Breast epithelium (tissue), 4 donors: ENCODE measurements at places on chromosomes 3 and 15. TPM values are rescaled to one million over a fixed set of nuclear protein-coding genes. Genes with fewer than 3 reads are reported as not detected.
A peak's percentile ranks its signal among the peaks of the same experiment; 100 is the strongest.

DNA sequence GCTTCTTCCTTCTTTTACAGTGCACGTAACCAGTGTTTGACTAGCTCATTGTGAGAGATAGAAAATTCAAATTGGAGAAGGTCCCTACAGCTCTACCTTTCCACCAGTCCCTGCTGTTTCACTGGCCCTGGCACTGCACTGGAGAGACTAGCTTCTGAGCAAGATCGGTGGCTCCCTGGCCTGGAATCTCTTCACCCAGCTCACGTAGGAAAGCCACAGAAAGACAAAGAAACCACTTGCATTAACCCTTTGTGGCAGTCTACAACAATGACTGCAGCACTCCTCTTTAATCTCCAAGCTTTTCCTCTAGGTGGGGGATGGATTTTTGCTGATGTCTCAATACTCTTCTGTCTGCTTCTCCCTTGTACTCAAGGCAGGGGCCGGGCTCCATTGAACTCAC, 155.9 kb downstream of the PEX5L start:
- no peak for DNase-seq

DNA sequence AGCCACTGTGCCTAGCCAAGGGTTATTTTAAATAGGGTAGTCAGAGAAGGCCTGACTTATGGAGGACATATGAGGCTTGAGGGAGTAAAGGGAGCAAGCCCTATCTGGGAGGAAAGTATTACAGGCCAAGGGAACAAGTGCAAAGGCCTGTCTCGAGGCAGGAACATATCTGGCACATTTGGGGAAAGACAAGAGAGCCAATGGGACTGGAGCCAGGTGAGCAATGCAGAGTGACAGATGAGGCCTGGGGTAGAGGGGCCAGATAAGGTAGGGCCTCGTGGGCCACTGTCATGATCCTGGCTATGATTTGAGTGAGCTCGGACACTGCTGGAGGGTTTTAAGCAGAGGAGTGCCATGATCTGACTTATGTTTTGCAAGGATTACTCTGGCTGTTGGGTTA, 43.8 kb downstream of the DCP1A start:
- no peak for DNase-seq

DNA sequence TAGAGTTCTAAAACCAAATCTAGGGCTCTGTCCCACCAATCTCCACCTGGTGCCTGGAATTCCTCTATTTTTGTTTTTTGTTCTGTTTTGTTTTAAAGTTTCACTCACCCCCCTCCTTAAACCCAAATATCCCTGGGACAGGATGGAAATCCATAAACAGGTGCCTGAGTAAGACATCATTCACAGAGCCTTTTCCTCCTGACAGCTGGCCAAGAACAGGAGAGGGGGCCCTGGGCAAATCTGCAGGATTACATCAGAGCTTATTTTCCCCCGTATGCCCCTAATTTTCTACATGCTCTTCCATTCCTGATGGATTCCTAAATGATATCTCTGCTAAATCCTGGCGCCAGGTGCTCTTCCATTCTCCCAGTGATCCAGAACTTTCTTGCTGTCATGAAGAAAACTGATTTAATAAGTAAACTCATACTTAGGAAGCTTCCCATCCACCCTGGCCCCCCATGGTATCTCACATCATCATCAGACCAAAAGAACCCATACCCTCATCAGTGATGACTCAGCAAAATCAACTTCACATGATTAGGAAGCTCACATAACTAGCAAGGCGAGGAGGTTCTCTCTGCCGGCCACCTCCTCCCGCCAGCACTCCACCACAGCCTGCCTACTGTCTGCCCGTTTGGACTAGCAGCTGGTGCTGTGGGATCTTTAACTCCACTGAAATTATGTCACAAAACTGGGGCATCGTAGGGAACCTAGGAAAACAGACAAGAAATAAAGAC, 61.0 kb downstream of the LIPC start:
- no peak for DNase-seq

GRCh38 chr15:39721893-39722292, 60.7 kb downstream of the FSIP1 start:
- no peak for DNase-seq

- no peak for DNase-seq
These were observed 1120.0 kb downstream of the IGSF11 start for GRCh38 chr3:117914540-117915100.

- DNase-seq = no peak
These were observed 60.2 kb upstream of the TSEN2 start for GRCh38 chr3:12423918-12424630.

- DNase-seq = no peak
These were observed 117.0 kb downstream of the SATB1 start for GRCh38 chr3:18308096-18308650.

GRCh38 chr3:177983320-177983719, 552.9 kb upstream of the KCNMB2 start:
- no peak for DNase-seq

- no peak for DNase-seq
These were observed 1222.1 kb downstream of the OTOL1 start for GRCh38 chr3:162718697-162719096.

DNA sequence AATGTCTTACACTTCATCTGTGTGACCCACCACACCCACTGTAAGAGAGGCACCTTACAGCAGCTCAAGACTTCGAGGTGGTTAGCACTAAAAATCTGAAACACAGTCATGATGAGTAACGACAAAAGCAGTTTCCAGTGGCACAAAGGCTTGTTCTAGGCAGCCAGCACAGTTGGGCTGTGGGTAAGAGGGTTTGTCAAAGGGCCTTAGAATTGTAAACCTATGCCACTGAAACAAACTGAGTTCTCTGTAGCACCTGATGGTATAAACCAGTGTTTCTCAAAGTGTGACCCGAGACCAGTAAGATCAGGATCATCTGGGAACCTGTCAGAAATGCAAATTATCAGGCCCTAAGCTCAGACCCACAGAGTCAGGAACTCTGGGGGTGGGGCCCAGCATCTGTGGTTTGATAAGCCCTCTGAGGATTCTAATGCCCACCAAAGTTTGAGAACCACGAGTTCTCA, 36.5 kb downstream of the DAPK2 start:
- DNase-seq = no peak

- DNase-seq = no peak
These were observed 1.4 kb upstream of the GPR156 start for GRCh38 chr3:120286465-120286864.

- DNase-seq = no peak
These were observed 25.1 kb downstream of the DTWD1 start for GRCh38 chr15:49645941-49646340.

DNA sequence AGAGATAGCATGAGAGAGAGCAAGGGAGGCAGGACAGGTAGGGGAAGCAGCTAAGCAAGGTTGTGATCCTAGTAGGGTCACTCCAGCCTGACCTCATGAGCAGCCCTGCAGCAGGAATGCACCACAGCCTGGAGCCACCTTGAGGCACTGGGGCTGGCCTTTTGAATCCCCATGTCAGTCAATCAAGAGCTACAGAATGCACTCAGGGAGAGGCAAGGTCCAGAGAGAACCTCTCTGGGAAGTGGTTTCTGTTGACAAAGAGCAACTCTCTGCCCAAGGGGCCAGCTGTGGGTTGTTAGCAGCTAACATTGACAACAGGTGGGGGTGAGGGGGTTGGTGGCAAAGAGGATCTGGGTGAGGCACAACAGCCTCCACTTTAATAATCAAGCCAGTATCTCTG, 54.6 kb downstream of the TRANK1 start:
- no peak for DNase-seq

DNA sequence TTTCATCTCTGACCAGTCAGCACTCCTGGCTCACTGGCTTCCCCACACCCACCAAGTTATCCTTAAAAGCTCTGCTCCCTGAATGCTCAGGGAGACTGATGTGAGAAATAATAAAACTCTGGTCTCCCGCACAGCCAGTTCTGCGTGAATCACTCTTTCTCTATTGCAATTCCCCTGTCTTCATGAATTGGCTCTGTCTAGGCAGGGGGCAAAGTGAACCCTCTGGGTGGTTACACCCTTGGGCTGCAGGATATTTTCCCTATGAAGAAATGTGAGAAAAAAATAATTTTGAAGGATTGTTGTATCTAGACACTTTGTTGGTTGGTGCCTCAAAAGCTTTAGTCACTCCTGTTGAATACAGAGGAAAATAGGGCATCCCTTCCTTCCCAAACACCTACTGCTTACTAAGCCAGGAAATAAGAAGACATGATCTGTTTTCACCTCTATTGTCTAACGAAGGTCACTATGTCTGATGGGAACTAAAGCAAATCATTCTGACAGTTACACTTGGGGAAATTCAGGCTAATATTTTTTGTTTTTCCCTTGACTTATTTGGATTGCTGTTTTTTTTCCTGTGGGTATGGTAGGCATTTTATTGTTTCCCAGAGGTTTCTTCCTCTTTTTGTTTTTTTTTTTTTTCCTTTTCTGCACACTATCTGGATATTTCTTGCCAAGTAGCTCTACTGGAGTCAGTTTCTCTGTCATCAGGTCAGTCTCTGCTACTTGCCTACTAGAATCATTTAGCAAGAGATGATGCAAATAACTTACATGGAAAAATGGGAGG, 15.3 kb upstream of the TNFSF10 start:
- no peak for DNase-seq

DNA sequence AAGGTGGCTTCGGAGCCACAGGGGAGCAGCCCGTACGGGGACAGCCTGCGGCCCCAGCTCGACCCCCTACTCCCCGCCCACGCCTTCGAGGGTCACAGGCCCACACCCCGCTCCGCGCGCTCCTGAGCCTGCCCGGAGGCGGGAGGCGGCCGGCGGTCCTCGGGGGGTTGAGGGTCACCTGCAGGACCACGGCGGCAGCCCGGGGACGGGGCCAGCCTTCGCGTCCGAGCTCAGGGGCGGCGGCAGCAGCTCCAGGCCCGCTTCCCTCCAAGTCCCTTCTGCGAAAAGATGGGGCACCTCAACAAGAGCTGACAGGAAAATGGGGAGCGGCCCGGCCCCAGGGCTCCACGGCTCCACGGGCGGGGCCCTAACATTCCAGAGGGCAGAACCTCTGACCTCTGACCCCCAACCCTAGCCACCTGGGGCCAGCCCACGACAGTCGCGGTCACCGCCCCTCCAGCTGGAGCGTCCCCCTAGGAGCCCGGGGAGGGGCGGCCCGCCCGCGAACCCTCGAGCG, 428 bp downstream of the LYSMD4 start:
- peak; percentile 24 for DNase-seq

- no peak for DNase-seq
These were observed 302.9 kb upstream of the RARB start for GRCh38 chr3:25125201-25125600.

DNA sequence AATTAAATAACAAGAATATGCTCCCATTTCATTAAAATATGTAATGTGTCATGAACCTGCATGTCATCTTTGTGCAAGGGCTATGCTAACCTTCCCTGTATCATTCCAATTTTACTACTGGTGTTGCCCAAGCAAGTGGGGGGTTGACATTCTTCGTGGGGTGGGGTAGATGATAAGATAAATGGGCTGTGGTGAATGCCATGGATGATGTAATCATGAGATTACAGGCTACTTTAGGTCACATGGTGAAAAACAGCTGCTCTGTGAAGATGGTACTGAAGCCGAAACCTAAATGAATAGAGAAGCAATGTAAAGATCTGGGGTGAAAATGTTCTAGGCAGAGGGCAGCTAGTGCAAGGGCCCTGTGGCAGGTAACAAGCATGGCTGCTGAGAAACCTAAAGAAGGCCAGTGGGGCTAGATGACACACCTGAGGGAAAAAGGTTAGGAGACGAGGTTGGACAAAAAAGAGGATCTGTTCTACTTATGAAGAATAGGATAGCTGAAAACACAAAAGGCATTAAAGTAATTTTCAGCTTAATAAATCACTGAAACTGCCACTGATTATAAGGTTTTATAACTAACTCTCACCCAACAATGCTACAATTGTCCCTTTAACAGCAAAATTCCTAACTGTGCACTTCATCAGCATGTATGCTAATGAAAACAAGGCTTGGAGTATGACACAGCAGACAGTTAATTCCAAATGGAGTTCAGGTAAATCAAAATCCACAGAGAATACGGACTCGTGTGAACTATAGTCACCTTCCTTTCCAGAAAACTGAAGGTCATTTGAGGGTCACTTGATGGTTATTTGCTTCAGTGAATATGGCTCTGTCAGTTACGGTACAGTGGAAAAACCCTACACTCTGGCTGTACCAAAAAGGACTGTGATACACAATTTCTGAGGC, 35.0 kb downstream of the MTMR10 start:
- DNase-seq = no peak

DNA sequence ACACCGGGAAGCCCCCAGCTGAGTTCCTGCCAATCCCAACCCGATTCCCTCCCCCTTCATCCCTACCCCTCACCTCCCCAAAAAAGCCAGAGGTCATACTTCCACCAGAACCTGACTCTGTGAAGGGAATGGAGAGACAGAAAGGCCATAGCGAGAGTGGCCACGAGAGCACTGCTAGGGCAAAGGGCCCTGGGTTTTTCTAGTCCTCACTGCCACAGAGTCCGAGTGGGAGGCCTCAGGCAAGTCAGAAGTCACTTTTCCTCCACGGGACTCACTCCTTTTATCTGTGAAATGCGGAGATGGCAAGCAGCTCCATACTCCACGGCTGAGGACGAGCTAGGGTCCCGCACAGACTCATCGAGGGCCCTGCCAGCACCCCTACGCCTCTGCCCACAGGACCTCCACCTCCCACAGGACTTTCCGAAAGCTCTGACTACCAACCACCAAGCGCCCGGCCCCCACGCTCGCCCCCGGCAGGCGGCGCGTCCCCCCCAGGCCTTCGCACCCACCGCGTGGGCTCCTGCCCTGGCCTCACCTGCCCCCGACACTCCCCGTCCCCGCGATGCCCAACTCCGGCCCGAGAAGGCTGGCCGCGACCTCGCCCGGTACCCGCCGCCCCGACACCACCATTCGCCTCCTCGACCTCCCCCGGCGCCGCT, 792 bp downstream of the ATP13A3 start:
- no peak for DNase-seq

- DNase-seq = no peak
These were observed 398.6 kb downstream of the TBL1XR1 start for GRCh38 chr3:176798680-176799079.

GRCh38 chr3:103055021-103055520, 620.3 kb downstream of the ZPLD1 start:
- no peak for DNase-seq

The MST1R gene
- total RNA-seq = 7.5 TPM

The FBXW12 gene
- not detected for total RNA-seq

The LEKR1 gene
- 1.6 TPM for total RNA-seq

The STRIT1 gene
- total RNA-seq = not detected

The THBS1 gene
- total RNA-seq = 386 TPM

The LIPH gene
- total RNA-seq = 10.4 TPM

The CRYBG3 gene
- total RNA-seq = 28.5 TPM

The SOX2 gene
- 0.16 TPM for total RNA-seq
